ENCODE measurements at places on chromosomes 5 and 9. TPM values are rescaled to one million over a fixed set of nuclear protein-coding genes. Genes with fewer than 3 reads are reported as not detected.

DNA sequence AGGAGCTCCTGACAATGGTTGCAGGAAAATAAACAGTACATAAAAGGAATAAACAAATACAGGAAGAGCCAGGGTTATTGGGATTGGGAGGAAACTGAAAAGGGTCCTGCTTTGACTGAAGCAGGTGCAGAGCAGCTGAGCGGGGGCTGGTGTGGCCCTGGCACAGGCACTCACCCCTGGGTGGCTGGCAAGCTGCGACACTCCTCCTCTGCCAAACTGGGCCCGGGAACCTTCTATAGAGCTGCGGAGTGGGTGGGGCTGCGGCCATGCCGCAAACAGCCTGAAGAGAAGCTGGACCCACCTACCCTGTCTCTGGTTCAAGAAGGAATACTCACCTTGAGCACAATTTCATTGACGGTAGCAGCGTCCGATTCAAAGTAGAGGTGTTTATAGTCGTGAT lies 182.5 kb downstream of the GAPVD1 start:
- H3K4me3 ChIP-seq, result no peak overlapping the region
- DNase-seq, result no peak
- H3K36me3 ChIP-seq, result no peaks in the 10 kb centered on the region
- no peaks in the 10 kb centered on the region for H3K4me1 ChIP-seq

GRCh38 chr5:78060421-78060820 lies 234.1 kb downstream of the AP3B1 start:
- no peak overlapping the region for H3K4me3 ChIP-seq
- no peaks in the 10 kb centered on the region for H3K36me3 ChIP-seq
- DNase-seq, result no peak
- H3K27me3 ChIP-seq, result no peaks in the 10 kb centered on the region

The SMARCA2 gene
- 59.6 TPM for total RNA-seq

DNA sequence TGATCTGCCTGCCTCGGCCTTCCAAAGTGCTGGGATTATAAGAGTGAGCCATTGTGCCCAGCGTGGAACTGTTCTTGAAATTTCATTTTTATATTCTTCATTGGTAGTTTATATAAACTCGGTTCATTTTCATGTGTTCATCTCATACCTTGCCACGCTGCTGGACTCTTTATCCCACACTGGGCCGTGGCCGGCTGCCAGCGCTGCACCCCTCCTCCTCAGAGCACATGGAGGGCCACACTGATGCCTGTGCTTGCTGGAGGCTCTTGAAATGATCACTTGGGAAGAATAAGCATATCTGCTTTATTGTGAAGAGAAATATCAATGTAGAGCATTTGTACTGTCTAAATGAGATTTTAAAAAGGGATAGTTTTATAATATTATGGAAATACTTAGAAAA lies 69.5 kb downstream of the EHMT1 start:
- no peak overlapping the region for H3K4me3 ChIP-seq
- no peaks in the 10 kb centered on the region for H3K27me3 ChIP-seq
- no peak for DNase-seq
- no peak overlapping the region for H3K27ac ChIP-seq
- H3K36me3 ChIP-seq, result no peaks in the 10 kb centered on the region

The PCDHGA12 gene
- total RNA-seq, result 3.5 TPM

- H3K4me3 ChIP-seq, result no peak overlapping the region
- peaks cover 57% of the 10 kb centered on the region for H3K4me1 ChIP-seq
- no peaks in the 10 kb centered on the region for H3K27me3 ChIP-seq
- DNase-seq, result peak; percentile 85
Observed at GRCh38 chr5:168073991-168074800, 217.2 kb upstream of the WWC1 start.

- no peaks in the 10 kb centered on the region for H3K4me1 ChIP-seq
- no peak overlapping the region for H3K27ac ChIP-seq
- no peaks in the 10 kb centered on the region for H3K36me3 ChIP-seq
- no peak overlapping the region for H3K4me3 ChIP-seq
- DNase-seq, result no peak
Observed at GRCh38 chr9:99085949-99086948, 18.7 kb upstream of the TGFBR1 start.

GRCh38 chr5:8700222-8700621 lies 831.3 kb downstream of the MTRR start:
- H3K4me3 ChIP-seq, result no peak overlapping the region
- H3K27ac ChIP-seq, result no peak overlapping the region
- H3K4me1 ChIP-seq, result no peaks in the 10 kb centered on the region
- no peaks in the 10 kb centered on the region for H3K27me3 ChIP-seq
- no peak for DNase-seq
- no peaks in the 10 kb centered on the region for H3K36me3 ChIP-seq

DNA sequence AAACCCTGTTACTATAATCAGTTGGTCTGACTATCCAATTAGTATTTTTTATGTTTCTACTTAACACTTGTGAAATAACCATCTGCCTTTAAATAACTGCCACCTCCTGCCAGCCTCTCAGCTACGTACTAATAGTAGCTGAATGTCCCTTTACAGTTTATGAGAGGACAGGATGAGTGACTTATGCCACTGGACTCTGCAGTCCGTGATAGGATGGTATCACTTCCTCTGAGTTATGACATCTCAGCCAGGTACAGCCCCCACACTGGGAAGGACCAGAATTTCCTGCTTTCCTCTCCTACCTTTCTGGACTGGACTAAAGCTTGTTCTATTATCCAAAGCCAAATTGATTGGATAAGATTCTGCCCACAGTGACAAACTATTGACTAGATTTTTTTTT lies 102.9 kb downstream of the ZFAND5 start:
- H3K27ac ChIP-seq, result no peak overlapping the region
- H3K4me3 ChIP-seq, result no peak overlapping the region
- H3K36me3 ChIP-seq, result no peaks in the 10 kb centered on the region
- DNase-seq, result no peak
- H3K4me1 ChIP-seq, result no peaks in the 10 kb centered on the region

The TNC gene
- total RNA-seq, result 206 TPM

- H3K36me3 ChIP-seq, result no peaks in the 10 kb centered on the region
- H3K27ac ChIP-seq, result no peak overlapping the region
- no peaks in the 10 kb centered on the region for H3K27me3 ChIP-seq
Observed at GRCh38 chr9:70519912-70520724, 105.7 kb upstream of the KLF9 start.

The CFAP157 gene
- total RNA-seq, result not detected

DNA sequence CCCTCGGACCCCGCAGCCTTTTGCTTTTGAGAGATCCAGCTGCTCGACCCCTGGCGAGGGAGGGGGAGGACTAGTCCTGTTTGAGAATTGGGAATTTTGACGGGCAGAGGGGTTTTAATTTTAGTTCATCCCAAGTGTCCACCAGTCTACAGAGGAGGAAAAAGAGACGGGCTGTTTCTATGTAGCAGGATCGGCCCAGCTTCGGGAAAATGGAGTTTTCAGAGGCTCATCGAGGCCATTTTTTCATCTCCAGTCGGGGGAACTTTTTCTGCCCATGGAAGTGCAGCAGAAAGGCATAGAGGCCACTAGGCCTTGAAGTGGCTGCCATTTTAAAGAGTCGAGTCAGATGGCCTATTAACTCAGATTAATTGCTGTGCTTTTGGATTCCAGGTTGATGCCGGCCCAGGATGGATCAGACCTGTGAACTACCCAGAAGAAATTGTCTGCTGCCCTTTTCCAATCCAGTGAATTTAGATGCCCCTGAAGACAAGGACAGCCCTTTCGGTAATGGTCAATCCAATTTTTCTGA lies 1.2 kb downstream of the NSD1 start:
- no peak for DNase-seq
- H3K4me3 ChIP-seq, result peak overlapping the region; percentile 82
- H3K27ac ChIP-seq, result peak overlapping the region; percentile 76

DNA sequence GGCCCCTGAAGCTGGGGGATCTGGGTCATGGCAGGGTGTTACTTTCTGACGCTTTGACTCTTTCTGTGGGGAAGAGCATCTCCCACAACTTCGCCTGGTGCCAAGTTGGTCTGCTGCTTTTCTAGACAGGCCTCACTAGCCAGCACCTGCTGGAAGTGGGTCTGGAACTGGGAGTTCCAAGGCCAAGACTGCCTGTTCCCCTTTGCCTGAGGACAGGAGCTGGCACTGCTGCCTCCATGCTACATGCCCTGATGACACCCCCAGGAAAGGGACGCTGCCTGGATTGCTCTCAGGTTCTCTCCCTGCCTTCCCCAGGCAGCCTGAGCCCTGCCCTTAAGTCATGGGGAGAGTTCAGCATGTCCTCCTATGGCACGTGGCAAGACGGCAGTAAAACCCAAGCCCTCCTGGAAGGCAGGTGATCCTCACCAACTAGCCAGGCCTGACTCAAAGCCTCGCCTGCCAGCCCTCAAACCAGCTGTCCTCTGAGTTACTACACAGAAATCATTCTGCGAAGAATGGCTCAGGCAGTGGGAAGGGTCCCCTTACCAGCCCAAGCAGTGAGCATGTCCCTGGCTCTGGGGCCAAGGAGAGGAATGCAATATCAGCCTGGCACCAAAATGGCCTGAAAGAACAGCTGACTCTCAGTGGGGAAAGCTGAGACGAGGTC lies 35.8 kb downstream of the SEC61B start:
- H3K27ac ChIP-seq, result no peak overlapping the region
- H3K27me3 ChIP-seq, result no peaks in the 10 kb centered on the region
- H3K4me3 ChIP-seq, result no peak overlapping the region
- DNase-seq, result no peak

The C9 gene
- not detected for total RNA-seq

- H3K4me3 ChIP-seq, result no peak overlapping the region
- no peak overlapping the region for H3K27ac ChIP-seq
- H3K27me3 ChIP-seq, result no peaks in the 10 kb centered on the region
- no peaks in the 10 kb centered on the region for H3K36me3 ChIP-seq
- no peaks in the 10 kb centered on the region for H3K4me1 ChIP-seq
Observed at GRCh38 chr9:35546853-35547252, 56.9 kb downstream of the RUSC2 start.
